ENCODE measurements at places on chromosomes 12 and 14.
A peak's percentile ranks its signal among the peaks of the same experiment; 100 is the strongest.

GRCh38 chr14:83425706-83426105 lies 1892.1 kb upstream of the SEL1L start:
- ATAC-seq: no peak

DNA sequence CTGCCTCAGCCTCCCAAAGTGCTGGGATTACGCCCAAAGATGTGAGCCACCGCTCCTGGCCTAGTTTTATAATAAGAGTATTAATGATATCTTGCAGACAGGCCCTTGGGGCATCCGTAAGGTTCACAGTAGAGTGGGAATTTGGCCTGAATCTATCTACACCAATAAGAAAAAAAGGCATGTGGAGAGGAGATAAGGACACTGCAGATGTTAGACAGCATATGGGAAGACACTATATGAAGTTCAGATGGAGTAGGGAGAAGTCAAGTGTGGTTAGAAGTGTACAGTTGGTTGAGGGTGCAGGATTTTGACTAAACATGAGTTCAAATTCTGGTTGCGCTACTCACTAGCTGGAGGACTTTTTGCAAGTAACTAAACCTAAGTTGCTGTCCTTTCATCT lies 8.5 kb upstream of the TTC8 start:
- no peak for ATAC-seq

DNA sequence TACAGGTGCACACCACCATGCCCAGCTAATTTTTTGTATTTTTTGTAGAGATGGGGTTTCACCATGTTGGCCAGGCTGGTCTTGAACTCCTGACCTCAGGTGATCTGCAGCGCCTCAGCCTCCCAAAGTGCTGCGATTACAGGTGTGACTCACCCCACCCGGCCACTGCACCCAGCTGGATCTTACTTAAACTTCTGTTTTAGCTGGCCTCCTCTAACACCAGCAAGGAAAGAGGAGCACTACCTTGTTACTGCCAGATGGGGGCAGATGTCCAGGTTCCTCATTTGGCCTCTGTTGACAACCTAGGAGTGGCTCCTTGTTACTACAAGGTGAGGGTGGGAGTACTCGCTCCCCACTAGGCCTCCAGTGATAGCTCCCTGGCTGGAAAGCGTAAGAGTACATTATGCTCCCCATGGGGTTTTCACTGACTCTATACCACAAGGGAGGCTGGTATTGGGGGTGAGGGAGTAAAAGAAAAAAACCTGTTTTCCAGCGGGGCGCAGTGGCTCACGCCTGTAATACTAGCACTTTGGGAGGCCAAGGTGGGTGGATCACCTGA lies 13.2 kb upstream of the ARF6 start:
- ATAC-seq: peak; percentile 88

GRCh38 chr14:90894241-90894640 lies 78.0 kb upstream of the TTC7B start:
- no peak for ATAC-seq

DNA sequence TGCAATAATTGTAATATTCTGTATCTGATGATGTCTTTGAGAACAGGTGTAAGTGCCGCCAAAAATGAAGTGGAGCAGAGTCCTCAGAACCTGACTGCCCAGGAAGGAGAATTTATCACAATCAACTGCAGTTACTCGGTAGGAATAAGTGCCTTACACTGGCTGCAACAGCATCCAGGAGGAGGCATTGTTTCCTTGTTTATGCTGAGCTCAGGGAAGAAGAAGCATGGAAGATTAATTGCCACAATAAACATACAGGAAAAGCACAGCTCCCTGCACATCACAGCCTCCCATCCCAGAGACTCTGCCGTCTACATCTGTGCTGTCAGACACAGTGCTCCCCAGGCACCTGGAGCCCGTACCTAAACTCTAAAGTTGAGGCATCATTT lies 268.7 kb downstream of the DAD1 start:
- ATAC-seq: no peak

GRCh38 chr14:60092526-60092920 lies 800 bp downstream of the PCNX4 start:
- ATAC-seq: no peak

DNA sequence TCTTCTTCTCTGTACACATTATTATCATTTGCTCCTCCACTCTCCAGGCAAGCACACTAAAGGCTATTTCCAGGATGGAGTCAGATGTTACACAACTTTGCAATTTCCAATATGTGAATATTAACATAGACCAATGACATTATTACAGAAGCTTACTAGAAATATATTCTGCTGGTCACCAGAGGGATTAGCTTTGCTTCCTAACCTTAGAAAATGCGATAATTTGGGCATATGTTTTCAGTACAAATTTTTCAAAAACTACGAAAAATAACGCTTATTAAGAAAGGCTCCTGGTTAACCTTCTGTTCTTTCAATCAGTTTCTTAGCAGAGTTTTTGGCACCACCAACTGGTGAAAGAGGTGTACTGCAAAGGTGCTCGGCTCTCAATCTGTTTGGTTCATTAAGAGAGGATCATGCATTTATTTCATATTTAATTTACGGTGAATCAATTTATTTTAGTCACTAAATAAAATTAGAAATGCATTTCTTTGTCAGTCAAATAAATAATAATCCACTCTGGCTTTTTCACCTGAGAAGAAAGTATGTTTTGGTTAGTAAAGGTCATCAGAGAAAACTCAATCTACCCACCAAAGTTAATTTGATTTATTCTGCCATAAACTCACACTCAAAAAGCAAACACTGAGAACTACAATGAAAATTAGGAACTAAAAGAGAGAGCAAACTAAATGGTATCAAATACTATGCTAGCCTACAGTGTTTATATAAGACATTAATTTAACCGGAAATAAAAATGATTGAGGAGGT lies 39.2 kb downstream of the EFCAB11 start:
- no peak for ATAC-seq

DNA sequence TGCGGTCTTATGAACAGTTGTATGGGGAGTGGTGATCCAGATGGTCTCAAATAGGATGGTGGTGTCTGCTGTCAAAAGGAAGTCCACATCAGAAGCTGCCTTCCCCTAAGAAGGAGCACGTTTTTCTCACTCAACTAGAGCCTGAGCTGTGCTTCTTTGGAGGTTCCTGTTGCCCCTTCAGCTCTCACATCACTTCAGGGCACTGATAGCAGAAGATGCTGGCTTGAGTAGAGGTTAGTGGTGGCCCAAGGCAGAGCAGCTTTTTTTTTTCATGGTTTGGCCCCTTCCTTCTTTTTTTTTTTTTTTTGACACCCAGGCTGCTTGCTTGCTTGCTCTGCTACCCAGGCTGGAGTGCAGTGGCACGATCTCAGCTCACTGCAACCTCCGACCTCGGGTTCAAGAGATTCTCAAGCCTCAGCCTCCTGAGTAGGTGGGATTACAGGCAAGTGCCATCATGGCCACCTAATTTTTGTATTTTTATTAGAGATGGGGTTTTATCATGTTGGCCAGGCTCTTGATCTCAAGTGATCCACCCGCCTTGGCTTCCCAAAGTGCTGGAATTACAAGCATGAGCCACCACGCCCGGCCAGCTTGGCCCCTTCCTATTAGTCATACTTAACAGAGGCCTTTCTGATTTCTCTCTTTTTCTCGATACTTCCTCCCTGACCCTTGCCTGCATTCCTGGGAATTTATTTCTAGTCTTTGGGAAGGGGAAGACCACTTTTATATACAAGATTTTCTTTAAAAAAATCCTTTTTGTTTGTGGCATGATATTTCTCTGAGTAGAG lies 31.6 kb downstream of the KLRD1 start:
- no peak for ATAC-seq

GRCh38 chr14:37824939-37825712 lies 229.7 kb downstream of the TTC6 start:
- ATAC-seq: no peak

- no peak for ATAC-seq
These were observed 185.2 kb upstream of the SLC38A2 start for GRCh38 chr12:46557539-46558373.

GRCh38 chr12:29589851-29590250 lies 92.4 kb upstream of the OVCH1 start:
- ATAC-seq: no peak

DNA sequence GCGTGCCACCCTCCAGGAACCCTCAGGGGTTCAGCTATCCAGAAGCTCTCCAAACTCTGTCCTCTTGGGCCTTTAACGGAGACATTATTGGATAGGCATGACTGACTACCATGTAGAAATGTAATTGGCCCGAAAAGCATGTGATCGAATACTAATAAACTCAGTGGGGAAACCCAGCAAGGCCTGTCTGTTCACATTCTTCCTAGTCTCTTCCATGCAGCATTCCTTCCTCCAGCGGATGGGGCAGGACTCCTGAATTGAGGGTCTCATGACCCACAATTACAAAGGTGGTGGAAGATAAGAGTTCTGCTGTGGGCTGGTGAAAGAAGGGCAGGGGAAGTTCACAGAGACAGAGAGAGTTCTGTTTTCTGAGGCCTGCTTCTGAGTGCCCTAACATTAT lies 6.5 kb upstream of the PRDM4 start:
- no peak for ATAC-seq

- ATAC-seq: no peak
These were observed 336.3 kb downstream of the NOVA1 start for GRCh38 chr14:26261368-26262122.

GRCh38 chr14:105393151-105393550 lies 5.2 kb upstream of the TEX22 start:
- no peak for ATAC-seq

- ATAC-seq: peak; percentile 88
These were observed 22.2 kb upstream of the RNASE12 start for GRCh38 chr14:20613094-20614037.

GRCh38 chr12:104000807-104001434 lies 35.2 kb downstream of the TDG start:
- ATAC-seq: no peak

GRCh38 chr14:77043177-77043983 lies 14.9 kb upstream of the IRF2BPL start:
- no peak for ATAC-seq

- ATAC-seq: peak; percentile 13
These were observed 138.5 kb downstream of the ANO6 start for GRCh38 chr12:45354399-45354798.

DNA sequence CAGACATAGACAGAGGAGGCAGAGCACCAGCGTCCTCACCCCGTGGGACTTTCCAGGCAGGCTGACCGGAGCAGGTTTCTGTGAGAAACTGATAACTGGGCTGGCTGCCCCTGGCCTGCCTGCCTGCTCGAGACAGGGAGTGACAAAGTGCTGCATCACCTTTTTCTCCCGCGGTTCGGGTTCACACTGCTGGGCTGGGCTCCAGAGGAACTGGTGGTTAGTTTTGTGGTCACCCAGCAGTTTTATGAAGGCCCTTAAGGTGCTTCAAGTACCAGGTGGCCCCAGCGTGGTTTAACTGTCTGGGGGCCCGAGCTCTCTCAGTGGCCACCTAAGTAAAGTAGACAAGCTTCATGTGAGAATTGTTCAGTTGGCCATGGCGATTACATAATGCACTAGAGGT lies 1073.6 kb downstream of the BCL11B start:
- peak; percentile 80 for ATAC-seq

DNA sequence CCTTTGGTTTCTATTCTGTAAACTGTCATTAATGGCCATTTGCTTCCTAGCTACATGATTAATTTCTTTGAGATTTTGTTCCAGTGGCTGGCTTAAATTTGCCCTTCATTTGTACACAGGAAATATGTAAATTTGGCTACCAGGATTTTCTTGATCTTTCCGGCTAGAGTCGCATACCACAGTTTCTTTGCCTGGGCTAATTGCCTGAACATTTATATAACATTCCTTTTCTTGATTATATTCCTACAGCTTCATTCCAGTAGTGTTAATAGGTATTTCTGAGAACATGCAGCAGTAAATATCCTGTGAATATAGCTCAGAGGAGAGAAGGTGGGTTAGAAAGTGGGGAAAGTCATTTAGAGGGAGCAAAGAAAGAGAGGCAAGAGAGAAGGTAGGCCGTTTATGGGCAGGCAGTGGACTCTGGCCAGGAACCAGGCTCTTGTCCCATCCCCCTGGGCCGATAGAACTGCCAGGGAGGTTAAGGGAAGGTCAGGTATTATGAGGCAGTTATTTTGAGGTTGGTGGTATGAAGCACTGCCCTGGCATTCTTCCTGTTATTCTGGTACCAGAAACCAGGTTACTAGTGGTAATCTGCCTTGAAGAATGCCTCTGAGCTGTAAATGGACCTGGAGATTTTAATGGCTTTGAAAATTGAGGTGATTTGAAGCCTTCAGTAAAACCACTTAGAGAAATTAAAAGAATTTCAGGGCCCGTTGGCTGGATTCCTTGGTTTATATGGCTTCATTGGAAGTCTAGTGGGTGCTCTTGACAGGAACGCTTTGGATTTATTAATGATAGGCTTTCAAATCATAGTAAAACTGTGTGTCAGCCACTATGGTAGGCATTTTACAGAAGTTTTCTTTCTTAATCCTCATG lies 4.4 kb downstream of the RNF10 start:
- no peak for ATAC-seq

DNA sequence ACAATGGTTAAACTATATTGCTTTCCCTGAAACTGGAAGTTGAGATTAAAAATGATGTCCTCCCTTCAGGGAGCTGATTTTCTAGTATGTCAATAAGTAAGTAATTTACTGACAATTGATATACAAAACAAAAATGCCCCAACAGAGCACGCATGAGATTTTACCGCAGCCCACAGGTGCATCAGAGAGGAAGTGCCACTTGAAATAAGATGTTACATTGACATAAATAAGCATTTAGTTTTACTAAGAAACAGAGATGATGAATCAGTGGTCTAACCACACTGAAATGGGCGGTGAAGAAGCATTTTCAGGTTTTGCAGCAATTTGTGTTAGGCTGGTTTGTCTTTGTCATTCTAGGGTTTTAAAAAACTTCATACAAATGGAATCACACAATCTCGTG lies 8.8 kb upstream of the CLECL1 start:
- ATAC-seq: peak; percentile 92

GRCh38 chr12:54546511-54546910 lies 2.9 kb upstream of the PDE1B start:
- ATAC-seq: no peak

- no peak for ATAC-seq
These were observed 9.0 kb downstream of the RPS6KL1 start for GRCh38 chr14:74913986-74914573.

GRCh38 chr14:21093769-21094681 lies 4.4 kb downstream of the ZNF219 start:
- ATAC-seq: no peak

DNA sequence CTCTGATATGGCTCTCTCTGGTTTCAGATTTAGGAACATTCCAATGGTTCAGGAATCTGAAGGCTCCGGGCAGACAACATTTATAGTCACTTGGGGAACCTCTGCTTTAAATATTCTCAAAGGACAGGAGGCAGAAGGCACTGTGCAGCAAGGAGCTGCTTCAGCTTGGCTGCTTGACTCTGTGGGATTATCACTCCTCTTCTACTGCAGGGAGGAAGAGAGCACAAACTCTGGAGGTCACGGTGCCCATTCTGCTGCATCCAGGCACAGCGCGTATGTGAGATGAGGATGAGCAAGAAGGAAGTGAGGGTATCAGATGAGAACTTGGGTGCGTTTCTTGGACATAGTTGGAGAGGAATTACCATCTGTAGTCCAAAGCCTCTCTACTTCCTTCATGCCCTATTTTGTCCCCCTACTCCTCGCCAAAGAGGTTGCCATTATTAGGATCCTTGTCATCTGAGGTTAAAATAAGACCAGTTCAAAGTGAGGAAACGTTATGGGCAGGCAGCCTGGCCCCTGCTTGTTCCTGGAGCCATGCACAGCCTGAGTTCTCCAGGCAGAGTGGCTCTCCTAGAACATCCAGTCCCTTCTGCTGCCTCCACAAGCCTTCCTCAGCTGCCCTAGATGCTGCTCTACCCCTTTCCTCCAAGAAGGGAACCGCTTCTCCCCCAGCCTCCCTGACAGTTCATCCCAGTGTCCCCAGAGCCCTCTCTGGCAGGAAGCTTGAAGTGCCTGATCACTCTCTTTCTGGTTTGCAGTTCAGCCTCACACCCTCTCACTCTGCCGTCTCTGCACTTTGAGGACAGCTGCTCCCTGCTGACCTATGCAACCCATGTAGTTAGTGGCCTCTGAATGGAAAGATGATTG lies 12.5 kb downstream of the FGF6 start:
- no peak for ATAC-seq

Data from activated CD4-positive, CD25-positive, alpha-beta regulatory T cell treated with anti-CD3 and anti-CD28 coated beads, Interleukin-2, amount 50 U/mL, for 24 hours (primary cell).